ENCODE measurements at places on chromosomes 1 and 21.

DNA sequence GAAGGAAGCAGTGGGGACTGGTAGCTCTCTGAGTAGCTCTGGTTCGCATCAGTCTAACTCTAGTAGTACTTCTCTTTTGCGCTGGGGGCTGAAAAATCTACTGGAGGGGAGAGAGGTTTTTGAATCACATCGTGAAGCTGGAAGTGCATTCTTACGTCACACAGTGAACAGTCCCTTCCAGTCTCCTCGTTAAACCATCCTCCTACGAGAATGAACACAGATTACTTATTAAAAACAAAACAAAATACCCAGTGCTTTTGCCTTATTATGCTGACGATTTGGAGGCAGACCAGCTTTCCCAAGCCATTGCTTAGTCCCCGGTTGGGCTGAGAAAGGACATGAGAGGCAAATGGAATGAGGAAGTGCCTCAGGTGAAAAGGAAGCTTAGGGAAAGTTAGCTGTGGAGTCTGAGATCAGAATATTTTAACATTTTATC is 16.1 kb downstream of the HUNK start:
- DNase-seq: no peak

- no peak for DNase-seq
Observed at GRCh38 chr1:192108161-192108560, 50.1 kb upstream of the RGS18 start.

- no peak for DNase-seq
Observed at GRCh38 chr1:9657521-9658032, 6.0 kb downstream of the PIK3CD start.

GRCh38 chr1:113663165-113663951 is 95.9 kb downstream of the PHTF1 start:
- no peak for DNase-seq

- no peak for DNase-seq
Observed at GRCh38 chr1:155305881-155306391, 2.7 kb upstream of the FDPS start.

GRCh38 chr1:229694053-229694693 is 68.1 kb downstream of the URB2 start:
- no peak for DNase-seq

GRCh38 chr1:117673405-117673804 is 67.6 kb downstream of the TENT5C start:
- no peak for DNase-seq

- no peak for DNase-seq
Observed at GRCh38 chr1:112731451-112731850, 16.3 kb upstream of the PPM1J start.

DNA sequence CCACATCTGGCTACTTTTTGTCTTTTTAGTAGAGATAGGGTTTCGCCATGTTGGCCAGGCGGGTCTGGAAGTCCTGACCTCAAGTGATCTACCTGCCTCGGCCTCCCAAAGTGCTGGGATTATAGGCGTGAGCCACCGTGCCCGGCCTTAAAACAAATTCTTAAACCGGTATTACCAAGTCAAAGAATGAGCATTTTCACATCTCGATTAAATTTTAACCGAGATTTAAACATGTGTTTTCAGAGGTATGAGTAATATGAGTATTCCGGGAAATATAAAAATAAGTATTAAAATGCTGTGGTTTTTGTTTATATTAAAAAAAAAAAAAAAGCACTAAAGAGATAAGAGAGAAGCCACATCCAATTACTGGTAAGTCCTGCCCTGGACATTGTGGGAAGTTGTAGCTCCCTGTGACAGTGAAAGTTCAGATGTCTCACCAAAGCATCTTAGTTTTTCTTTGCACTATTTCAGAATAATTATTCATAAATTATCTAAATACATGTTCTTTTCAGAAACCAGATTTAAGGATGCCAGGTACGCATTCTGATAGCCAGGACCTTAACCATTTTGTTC is 24.9 kb downstream of the ZNF281 start:
- no peak for DNase-seq

GRCh38 chr1:60936163-60936562 is 146.2 kb upstream of the NFIA start:
- no peak for DNase-seq

DNA sequence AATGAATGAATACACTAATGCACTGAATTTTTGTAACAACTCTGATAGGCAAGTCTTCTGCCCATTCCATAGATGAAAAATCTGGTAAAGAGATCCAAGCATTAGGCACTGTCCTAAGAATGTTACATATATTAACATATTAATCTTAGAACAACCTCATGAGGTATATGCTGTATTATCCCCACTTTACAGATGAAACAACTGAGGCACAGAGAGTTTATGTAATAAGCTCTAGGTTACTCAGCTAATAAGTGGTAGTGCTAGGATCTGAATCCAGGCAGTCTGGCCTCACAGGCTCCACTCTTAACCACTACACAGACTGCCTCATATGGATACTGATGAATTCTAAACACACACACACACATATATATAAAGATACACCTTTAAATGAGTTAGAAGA is 52.8 kb downstream of the TRAF5 start:
- no peak for DNase-seq

DNA sequence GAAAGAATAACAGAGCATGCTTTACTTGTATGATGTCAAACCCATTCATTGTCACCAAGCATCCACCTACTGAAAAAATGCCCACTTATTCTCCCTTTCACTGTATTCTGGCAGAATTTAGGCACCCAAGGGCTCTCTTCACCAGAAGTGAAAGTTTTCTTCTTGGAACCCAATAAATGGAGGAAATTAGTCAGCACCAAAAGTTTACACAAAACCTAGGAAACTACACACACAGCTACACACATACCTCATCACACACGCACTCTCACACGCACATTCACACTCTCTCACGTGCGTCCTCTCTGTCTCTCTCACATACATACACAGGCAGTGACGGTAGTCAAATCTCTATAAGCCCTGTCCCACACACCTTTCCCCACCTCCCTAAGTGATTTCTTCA is 37.6 kb downstream of the MCOLN2 start:
- no peak for DNase-seq

Data from activated CD8-positive, alpha-beta memory T cell treated with anti-CD3 and anti-CD28 coated beads, Interleukin-2, amount 50 U/mL, for 48 hours (primary cell).